Stimulated activated CD4-positive, alpha-beta T cell treated with anti-CD3 and anti-CD28 coated beads, Interleukin-4, amount 100 ng/mL, for 1 hour (primary cell): ENCODE measurements at places on chromosomes 5 and 9.

GRCh38 chr5:160039810-160040470 is 31.0 kb downstream of the TTC1 start:
- DNase-seq = no peak

- DNase-seq = no peak
These were observed 108.7 kb upstream of the NFIL3 start for GRCh38 chr9:91532325-91532724.

- DNase-seq = no peak
These were observed 391.5 kb downstream of the FGF10 start for GRCh38 chr5:43997647-43998272.

DNA sequence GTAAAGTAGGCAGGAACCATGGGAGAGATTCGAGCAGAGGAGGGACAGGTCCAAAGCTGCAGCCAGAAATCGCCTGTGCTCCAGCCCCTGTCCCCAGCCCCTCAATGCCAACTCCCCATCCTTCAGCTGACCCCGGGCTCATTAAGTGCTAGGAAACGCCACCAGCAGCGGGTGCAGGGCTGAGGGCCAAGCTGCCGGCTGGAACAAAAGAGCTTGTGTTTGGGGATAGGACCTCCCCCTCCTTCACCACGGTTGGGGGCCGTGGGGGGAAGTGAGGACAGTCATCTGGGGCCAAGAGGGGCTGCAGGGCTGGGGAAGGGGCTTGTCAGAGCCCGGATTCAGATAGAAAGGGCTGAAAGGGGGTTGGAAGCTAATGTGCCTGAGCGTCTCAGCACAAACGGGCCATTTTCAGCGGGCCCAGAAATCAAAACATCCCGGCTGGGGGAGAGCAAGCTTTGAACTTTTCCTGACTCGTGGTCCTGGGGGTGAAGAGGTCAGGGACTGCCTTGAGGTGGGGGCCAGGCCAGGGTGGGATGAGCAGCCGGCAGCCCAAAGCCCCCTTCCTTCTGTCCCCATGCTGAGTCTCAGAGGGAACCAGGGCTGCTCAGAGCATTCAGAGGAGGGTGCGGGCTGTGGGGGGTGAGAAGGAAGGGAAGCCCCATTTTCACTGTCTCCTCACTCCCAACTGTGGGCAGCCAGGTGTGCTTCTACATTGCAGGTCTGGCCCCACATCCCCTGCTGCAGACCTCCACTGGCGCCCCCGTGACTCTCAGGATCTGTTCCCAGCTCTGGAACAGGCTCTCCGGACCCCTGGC is 69.4 kb upstream of the DAB2IP start:
- DNase-seq = no peak

- DNase-seq = no peak
These were observed 37.7 kb downstream of the FGD3 start for GRCh38 chr9:92984976-92985375.

GRCh38 chr5:483434-484140 is 40.6 kb downstream of the EXOC3 start:
- no peak for DNase-seq

DNA sequence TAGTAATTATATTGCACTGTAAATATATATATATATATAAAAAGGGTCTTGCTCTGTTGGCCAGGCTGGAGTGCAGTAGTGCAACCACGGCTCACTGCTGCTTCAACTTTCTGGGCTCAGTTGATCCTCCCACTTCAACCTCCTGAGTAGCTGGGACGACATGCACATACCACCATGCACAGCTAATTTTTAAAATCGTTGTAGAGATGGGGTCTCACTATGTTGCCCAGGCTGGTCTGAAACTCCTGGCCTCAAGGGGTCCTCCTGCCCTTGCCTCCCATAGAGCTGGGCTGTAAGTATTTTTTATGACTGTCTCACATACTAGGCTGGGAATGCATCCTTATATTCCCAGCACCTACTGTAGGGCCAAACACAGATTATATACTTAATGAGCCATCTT is 11.9 kb downstream of the PSMD5 start:
- DNase-seq = no peak
